ENCODE measurements at places on chromosomes 3 and 15. TPM values are rescaled to one million over a fixed set of nuclear protein-coding genes. Genes with fewer than 3 reads are reported as not detected.

Gene MEIS2
- 42.6 TPM for total RNA-seq

Gene PGBD4
- total RNA-seq: 1.8 TPM

Gene NPAP1
- under 0.01 TPM for total RNA-seq

Gene EBLN2
- 3.3 TPM for total RNA-seq

Gene LRRC31
- total RNA-seq: not detected

Gene GRK7
- total RNA-seq: not detected

Gene LNP1
- 3.9 TPM for total RNA-seq

Gene RARRES1
- total RNA-seq: 174 TPM
